ENCODE measurements at places on chromosomes 12 and 14.

GRCh38 chr12:41188841-41189394 is 798 bp downstream of the PDZRN4 start:
- no peak for DNase-seq

GRCh38 chr14:100150932-100151587 is 8.4 kb downstream of the DEGS2 start:
- DNase-seq, result no peak

DNA sequence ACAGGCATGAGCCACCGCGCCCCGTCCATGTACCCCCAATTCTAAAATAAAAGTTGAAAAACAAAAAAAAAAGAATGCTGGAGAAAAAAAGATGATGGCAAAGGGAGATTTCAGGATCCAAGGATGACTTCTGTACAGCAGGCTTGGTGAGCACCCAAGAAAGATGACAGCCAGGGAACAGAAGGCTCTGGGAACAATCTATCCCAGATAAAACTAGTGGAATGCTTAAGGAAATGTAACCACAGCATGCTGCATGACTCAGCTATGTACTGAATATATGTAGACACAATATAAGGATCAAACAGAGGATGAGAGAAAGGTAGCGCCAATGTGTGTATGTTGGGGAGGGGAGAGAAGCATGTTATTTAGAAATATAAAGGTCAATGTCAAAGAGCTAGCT is 123.7 kb upstream of the TMTC1 start:
- DNase-seq, result no peak

DNA sequence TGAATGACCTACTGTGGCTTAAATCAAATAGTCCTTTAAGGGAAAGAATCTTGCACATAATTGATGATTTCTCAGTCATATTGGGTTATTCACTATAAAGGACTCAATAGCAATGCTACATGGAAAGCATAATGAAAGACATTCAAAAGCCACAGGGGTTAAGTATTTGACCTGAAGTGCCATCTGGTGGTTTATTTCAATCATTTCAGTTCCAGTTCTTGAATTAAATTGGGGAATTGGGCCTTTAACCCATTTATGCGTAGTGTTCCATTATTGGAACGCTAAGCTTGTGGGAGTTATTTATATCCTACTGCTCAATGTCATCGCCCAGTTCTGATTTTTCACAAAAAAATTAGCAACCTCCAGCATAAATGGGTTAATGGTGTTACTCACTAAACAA is 41.3 kb upstream of the C12orf71 start:
- DNase-seq, result peak; percentile 28

DNA sequence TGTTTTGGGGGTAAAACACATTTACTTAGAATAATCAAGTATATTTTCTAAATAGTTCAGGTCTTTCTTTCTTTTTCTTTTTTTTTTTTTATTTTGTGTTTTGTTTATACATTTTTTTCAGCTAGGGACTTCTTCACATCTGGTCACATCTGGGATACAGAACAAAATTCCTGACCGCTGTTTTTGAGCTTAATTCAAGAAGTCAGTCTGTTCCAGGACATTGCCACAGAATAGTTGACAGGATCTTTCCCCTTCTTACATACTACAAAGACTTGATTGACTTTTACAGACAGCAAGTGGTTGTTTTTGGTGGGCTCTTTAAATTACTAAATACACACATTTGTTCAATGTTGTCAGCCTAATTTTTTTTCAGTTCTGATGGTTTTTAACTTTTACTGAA is 41.8 kb upstream of the DCN start:
- no peak for DNase-seq

DNA sequence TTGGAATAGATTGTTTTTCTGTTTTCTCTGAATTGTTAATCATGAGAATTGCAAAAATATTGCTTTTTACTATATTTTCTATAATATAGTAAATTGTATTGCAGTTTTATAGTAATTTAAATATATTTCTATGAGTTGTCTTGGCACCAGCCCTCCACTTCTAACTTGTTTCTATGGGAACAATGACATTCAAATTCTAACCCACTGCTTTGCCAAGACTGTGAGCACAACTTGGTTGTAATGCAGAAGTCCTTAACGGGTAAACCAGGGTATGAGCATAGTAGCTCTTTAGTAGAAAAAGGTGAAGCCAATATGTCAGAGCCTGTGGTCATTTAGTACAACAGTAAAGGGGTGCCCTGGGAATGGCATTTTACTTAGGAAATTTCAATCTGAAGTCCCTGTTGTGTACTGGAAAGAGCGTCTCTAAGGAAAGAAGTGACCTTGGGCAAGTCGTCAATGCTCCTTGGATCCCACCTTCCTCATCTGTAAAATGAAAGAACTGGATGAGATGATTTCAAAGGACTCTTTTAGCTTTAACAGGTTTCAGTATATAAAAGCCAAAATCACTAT is 283.3 kb downstream of the ATP23 start:
- no peak for DNase-seq

DNA sequence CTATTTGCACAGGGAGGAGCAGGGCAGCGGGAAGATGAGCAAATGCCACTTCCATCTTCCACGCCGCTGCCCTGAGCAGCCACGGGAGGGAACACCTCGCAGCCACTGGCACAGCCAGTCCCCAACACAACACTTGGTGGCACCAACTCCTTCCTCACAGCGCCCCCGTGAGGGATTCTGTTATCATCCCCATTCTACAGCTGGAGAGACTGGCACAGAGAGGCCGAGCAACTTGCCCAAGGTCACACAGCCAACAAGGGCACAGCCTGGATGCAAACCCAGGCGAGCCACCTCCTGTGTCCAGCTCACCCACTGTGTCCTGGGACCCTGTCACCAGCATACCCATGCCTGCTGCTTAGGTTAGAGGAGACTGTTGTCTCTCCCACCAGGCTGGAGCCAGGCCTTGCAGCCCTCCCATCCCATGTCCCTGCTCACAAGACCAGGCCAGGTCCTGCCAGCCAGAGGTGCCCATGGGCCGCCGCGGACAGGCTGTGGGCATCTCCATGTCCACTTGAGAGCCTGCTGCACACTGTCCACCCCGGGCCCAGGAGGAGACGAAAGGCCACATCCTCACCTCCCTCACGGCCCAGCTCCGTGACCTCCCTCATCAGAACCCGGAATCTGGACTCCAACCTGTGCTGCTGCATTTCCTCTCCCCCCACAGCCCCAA is 57.0 kb downstream of the NCOR2 start:
- no peak for DNase-seq

- no peak for DNase-seq
Measured at GRCh38 chr12:19792028-19792427, 352.7 kb downstream of the AEBP2 start.

DNA sequence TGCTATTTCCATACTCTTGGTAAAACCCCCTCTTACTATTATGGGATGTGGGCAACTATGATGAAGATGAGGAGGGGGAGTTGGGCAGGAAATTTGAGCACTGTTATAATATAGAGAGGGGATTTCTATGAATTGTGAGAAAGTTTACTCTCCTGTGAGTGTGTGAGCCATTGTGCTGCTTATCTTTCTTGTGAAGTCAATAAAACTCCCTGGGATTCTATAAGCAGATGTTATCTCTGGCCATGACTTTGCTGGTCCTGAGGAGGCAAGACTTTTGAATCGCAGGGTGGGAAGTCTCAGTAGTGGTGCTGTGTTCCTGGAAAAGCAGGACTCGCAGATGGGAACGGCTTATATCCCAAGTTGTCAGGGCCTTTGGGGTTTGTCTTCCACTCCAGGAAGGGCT is 62.2 kb downstream of the EMP1 start:
- no peak for DNase-seq

DNA sequence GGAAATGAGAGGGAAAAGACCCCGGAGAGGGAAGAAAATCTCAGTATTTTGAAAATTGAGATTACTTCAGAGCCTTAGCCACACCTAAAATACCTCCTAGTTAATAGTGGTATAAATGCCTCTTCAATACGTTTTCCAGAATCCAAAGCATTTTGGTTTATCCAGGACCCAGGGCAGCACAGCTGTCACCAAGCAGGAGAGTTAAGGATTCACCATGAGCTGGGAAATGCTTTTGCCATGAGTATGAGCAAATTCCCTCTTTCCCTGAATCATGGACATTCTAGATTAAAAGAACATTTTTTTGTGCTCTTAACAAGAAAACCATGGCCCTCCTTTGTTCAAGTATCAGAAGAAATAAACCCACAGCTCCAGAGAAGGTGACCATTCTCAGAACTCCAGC is 21.8 kb upstream of the RTRAF start:
- DNase-seq, result no peak

GRCh38 chr12:3409662-3410061 is 81.3 kb upstream of the PRMT8 start:
- no peak for DNase-seq

GRCh38 chr12:4710113-4710512 is 10.1 kb upstream of the GALNT8 start:
- DNase-seq, result no peak

- no peak for DNase-seq
Measured at GRCh38 chr14:100816286-100816949, 9.5 kb upstream of the MEG3 start.

- no peak for DNase-seq
Measured at GRCh38 chr12:93746572-93747168, 69.5 kb downstream of the CRADD start.

DNA sequence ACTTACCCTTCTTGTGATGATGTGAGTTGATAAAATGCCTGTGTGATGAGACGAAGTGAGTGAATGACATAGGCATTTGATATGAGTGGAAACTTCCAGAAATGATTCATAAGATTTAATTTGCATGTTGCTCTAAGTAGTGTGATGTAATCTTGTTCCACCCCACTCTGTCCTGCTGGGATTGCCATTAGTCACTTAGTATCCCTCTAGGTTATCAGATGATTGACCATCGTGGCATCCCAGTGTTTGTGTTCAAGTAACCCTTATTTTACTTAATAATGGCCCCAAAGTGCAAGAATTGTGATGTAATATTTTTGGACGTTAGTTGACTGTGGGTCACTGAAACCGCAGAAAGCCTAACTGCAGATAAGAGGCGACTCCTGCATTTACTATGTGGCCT is 214.4 kb upstream of the DIO2 start:
- DNase-seq, result no peak

- no peak for DNase-seq
Measured at GRCh38 chr14:100903672-100904185, at the start of gene RTL1. Gene RTL1, minus strand, starts transcription at chr14:100903722. Its CDS starts 18,934 bp downstream, at chr14:100884788.

DNA sequence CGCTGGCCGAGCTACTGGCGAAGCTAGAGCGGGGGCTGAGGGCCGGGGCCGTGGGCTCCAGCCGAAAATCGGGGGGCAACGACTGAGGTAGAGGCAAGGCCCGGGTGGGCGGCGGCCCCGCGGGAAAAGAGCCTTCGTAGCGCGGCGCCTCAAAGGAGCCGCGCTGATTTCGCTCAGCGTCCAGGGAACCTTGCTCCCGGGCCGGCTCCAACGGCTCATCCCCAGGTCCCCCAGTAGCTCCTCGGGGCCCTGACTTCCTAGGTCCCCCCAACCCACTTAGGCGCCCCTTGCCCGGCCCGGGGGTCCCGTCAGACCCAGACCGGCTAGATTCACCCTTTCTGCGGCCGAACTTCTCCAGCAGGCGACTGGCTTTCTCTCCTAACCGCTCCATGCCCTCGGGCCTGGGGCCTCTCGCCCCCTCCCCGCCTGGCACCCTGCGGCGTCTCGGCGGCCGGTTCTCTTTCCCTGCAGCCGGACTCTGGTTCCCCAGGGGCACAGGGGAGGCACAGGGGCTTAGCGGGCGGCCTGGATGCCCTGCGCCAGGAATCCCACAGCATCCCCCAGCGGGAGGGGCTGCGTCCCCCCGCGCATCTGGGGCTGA is 375 bp downstream of the AJUBA start:
- DNase-seq, result no peak

DNA sequence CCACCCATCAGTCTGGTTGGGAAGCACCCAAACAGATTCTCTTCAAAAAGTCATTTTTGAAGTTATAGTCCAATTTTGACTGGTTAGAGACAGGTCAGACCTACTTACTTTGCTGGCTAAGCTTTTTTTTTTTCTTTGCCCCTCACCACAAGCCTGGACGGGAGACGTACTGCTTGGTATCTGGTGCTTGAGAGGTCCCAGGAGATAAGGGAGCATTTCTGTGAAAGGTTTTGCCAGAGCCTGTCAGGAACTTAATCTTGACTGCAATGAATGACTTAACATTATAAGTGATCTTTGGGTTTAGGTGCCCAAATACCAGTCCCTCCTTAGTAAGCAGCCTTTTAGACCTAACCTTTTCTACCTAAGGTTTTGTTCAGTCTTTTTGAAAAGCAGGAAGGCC is 6.3 kb downstream of the MTHFD1 start:
- DNase-seq, result no peak

DNA sequence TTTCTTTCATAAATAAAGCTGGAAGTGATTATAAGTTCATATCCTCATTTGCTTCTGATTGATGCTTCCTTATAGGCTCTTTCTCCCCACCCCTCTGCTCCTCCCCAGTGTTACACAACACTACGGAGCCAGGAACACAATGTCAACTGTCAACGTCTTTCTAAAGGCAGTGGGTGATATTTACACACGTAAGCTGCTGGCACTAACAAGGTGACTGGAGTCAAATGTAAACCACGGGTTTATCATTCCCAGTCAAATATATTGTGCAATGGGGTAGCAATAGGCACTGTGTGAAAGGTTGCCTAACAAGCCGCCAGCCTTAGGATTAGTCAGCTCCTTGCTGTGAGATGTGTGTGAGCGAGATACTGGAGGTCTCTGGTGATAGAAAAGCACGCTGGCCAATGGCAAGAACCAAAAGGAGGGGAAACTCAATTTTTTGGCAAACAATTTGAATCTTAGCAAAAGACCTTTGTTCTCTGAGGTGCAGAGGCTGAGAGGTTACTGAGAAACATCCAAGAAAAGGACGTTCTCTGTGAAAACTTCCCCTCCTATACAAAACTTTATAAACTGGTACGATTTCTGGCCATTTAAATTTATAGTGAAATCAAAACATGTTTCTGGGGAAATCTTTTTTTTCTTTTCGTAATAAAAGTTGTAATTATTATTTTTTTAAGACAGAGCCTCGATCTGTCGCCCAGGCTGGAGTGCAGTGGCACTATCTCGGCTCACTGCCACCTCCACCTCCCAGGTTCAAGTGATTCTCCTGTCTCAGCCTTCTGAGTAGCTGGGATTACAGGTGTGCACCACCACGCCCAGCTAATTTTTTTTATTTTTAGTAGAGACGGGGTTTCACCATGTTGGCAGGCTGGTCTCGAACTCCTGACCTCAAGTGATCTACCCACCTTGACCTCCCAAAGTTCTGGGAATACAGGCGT is 22.3 kb upstream of the HECTD1 start:
- DNase-seq, result no peak

GRCh38 chr12:101667591-101667990 is 29.8 kb upstream of the CHPT1 start:
- DNase-seq, result no peak

- no peak for DNase-seq
Measured at GRCh38 chr14:94362614-94363133, 25.7 kb downstream of the SERPINA1 start.

Data from GM13976 (cell line).